ENCODE measurements at places on chromosomes 16 and 17.

GRCh38 chr17:17150448-17150800, 55.7 kb downstream of the PLD6 start:
- DNase-seq: no peak

DNA sequence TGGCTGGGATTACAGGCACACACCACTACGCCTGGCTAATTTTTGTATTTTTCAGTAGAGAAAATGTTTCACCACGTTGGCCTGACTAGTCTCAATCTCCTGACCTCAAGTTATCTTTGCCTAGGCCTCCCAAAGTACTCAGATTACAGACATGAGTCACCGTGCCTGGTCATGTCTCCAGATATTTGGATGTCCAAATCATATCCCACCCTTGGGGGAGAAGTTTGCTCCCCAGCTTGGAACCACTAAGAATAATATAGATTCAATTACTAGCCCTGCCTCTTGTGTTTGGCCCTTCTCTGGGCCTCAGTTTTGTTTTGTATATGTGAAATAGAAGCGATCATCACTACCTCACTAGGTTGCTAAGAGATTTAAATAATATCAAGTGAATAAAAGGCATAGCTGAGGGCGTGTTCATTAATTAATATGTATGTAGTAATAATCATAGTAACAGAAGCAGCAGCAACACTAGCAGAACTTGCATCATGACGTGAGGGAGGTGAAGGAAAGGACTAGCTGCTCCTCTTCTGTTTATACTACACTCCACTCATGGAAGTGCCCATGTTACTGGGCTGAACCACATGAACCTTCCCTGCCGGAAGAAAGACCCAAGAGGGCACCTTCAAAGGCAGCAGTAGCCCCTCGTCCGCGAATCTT, 253.6 kb upstream of the XYLT1 start:
- DNase-seq: no peak

DNA sequence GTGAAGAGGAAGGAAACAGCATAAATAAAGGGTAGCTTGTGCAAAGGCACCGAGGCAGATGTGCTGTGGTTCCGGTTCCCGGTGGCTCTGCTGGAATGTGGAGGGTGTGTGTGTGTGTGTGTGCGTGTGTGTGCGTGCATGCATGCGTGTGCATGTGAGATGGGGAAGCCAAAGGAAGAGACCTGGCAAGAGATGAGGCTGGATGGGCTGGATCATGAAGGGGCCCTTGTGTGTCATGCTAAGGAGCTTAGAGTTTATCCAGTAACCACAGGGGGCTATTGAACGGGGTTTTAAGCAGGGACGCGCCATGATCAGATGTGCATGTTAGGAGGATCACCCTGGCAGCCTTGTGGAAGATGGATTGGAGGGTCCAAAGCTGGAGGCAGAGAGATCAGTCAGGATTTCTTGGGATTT, 8.3 kb downstream of the WSCD1 start:
- no peak for DNase-seq

GRCh38 chr17:78940708-78941107, 15.5 kb upstream of the TIMP2 start:
- no peak for DNase-seq

DNA sequence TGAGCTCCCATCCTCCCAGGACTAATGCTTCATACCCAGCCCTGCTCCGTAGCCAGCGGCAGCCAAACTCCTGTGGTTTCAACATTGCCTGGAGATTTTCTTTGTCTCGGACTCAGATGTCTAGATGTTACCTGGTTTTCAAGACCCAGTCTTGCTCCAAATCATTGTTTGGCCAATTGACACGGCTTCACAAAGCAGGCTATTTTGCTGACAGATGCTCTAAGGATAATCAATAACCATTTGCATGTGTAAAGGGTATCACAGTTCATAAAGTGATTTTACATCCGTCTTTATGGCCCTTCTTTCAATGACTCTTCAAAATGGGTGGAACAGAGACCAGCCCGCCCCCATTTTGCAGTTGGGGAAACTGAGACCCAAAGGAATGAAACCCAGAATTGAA, 153.4 kb downstream of the SALL1 start:
- no peak for DNase-seq

- DNase-seq: no peak
These were observed 10.5 kb upstream of the PRR35 start for GRCh38 chr16:549544-550263.

GRCh38 chr16:83728492-83728891, 79.3 kb upstream of the HSBP1 start:
- no peak for DNase-seq

DNA sequence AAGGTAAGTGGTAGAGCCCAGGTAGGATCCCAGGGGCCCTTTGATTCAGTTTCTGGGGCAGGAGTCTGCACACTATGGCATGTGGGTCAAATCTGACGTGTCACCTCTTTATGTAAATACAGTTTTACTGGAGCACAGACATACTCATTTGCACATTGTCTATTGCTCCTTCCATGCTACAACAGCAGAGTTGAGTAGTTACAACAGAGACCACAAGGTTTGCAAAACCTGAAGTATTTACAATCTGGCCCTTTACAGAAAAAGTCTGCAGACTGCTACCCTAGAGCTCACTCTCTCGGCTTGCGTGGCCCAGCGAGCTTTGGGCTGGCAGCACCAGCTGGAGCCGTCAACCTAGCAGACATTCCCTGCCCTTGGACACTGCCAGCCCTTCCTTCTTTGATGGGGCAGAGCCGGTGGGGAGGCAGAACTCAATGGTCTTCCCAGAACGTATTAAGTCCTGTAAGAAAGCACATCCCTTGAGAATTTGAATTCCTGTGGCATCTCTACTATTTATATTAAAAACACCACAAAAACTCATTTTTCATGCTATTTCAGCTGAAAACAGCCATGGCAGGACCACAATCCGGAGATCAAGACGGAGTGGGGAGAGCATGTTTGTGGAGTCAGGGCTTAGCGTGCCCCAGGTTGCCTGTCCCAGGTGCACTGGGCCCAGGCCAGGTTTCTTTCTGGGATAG, 133.1 kb upstream of the NUDT7 start:
- DNase-seq: no peak

DNA sequence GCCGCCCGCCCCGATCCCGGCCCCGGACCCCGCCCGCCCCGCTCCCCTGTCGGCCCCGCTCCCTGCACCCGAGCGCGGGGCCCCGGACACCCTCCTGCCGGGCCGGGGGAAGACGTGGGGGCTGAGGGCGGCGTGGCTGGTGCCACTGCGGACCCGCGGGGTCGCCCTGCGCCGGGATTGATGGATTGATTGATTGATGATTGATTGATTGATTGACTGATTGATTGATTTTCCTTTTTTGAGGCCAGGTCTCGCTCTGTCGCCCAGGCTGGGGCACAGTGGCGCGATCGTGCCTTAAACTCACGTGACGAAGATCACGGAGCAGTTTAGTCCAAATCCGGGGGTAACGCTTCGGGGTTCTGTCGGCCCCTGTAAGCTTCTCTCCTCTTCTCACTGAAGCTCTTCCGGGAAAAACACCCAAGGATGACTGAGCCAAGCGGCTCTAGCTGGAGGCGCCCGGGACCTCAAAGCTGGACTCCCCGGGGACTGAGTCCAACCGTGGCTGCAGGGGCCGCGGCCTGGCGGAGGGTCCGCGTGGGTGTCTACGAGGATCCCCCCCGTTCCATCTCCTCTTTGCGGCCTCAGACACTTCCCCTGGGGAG, 40.2 kb upstream of the BHLHA9 start:
- no peak for DNase-seq

DNA sequence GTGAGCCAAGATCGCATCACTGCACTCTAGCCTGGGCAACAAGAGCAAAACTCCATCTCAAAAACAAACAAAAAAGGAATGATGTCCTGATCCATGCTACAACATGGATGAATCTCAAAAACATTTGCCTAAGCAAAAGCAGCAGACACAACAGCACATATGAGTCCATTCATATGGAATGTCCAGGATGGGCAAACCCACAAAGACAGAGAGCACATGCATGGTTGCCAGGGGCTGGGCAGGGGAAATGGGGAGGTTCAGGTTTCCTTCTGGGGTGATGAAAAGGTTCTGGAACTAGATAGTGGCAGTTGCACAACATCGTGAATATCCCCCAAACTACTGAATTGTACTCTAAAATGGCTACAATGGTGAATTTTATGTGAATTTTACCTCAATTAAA, 35.3 kb upstream of the RAI1 start:
- no peak for DNase-seq

GRCh38 chr17:54982399-54982798, 13.8 kb downstream of the STXBP4 start:
- DNase-seq: no peak

GRCh38 chr16:67235816-67236562, 9.1 kb downstream of the TMEM208 start:
- no peak for DNase-seq

DNA sequence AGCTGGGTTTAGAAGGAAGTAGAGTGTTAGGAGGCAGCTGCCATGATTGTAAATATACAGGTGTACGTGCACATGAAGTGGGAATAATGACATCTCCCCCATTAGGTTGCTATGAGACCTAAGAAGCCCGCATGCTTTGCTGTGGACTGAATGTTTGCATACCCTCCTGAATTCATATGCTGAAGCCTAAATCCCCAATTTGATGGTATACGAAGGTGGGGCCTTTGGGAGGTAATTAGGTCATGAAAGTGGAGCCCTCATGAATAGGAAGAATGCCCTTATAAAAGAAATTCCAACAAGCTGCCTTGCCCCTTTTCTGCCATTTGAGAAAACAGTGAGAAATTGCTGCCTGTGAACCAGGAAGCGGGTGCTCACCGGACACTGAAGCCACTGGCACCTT, 44.0 kb downstream of the CCDC182 start:
- no peak for DNase-seq

GRCh38 chr17:1043601-1044251, 46.8 kb downstream of the TIMM22 start:
- peak; percentile 66 for DNase-seq

GRCh38 chr17:82327757-82328140, 5.8 kb downstream of the SECTM1 start:
- DNase-seq: no peak

DNA sequence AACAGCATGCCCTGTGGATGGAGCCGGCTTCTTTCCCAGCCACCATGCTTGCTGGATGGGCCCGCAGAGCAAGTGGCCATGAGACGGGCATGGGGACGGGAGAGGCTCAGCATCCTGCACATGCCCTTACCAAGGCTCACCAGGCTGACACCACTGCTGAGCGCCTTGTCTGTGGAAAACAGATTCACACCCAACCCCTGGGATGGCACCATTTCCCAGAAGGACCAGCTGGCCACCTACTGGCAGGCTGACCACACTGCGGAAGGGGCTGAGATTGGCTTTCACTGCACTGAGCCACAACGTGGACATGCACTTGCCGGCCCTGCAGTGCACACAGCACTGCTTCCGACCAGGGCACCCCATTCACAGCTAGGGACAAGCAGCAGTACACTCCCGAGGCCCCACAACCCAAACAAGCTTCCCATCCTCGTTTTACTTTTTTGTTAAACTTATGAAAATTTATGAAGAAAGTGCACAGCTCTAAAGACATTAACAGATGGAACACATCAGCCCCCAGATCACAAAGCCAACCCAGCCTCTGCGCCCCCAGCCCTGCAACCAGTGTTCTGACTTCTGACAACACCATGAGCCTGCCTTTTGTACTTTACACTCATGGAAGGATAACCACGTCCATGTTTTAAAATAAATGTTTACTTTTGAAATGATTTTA, 13.9 kb upstream of the KRTAP17-1 start:
- peak; percentile 31 for DNase-seq

DNA sequence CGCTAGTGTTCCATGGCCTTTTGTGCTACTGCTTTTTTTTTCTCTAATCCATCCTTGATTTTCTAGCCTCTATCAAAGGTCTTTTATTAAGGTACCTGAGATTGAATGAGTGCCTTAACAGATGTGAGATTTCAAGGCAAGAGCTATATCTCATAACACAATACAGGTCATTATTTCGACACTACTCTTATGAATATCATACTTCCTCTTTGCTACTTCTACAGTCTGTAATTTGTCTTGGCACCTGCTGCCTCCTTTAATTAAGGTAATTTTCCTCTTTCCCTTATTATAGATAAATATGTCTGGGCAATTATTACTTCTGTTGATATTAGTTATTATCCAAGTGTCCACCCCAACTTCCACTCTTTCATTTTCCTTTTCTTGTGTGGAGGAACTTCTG, 5.3 kb downstream of the KRT28 start:
- no peak for DNase-seq

- DNase-seq: no peak
These were observed 188.5 kb upstream of the CDH8 start for GRCh38 chr16:62224646-62225209.

- DNase-seq: no peak
These were observed 38.4 kb upstream of the PABPN1L start for GRCh38 chr16:88904676-88905365.

DNA sequence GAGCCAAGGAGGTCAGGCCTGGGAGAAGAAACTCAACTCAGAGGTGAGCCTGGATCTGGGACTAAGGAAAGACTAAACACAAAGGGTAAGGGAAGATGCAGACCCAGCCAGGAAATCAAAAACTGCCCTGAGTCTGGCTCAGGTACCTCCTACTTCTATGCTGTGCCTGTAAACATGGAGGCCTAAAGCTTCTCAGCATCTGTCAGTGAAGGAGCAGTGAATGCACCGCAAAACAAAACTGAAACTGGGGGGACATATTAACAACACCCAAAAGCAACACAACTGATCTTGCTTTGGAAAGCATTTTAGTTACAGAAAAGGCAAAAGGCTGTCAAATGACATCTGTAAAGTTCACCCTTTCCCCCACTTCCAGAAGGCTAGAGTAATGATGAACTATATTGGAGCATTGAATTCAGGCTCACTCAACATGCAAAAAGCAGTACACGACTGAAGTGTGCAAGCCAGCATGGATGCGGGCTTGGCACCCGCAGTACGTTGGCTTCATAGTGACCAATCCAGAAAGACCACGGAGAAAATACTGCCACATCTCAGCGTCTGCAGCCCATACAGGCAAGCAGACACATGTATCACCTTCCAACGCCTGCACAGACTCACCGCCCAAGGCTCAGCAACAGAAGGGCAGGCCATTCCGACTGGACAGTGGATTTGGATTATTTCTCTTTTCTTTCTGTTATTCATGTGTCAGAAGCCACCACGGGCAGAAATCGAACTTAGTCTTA, 3.8 kb downstream of the TBC1D16 start:
- no peak for DNase-seq

DNA sequence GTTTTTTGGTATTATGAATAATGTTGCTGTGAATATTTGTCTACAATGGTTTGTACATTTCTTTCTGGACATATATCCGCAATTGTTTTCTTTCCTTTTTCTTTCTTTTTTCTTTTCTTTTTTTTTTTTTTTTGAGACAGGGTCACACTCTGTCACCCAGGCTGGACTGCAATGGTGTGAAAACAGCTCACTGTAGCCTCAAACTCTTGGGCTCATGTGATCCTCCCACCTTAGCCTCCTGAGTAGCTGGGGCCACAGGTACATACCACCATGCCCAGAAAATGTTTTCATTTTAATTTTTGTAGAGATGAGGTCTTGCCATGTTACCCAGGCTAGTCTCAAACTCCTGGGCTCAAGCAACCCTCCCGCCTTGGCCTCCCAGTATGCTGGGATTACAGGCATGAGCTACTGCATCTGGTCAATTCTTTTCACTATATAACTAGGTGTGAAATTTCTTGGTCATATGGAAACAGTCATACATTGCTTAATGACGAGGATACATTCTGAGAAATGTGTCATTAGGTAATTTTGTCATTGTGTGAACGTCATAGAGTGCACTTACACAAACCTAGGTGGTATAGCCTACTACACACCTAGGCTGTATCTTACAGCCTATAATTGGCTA, 15.2 kb downstream of the IL21R start:
- no peak for DNase-seq
